ENCODE measurements at places on chromosomes 2 and 18.

- DNase-seq: peak; percentile 73
Measured at GRCh38 chr2:233711312-233712008, 1.2 kb upstream of the UGT1A5 start.

- no peak for DNase-seq
Measured at GRCh38 chr2:154193246-154193645, 321.5 kb downstream of the GALNT13 start.

GRCh38 chr18:77811503-77811902, 561.9 kb downstream of the GALR1 start:
- peak; percentile 44 for DNase-seq

DNA sequence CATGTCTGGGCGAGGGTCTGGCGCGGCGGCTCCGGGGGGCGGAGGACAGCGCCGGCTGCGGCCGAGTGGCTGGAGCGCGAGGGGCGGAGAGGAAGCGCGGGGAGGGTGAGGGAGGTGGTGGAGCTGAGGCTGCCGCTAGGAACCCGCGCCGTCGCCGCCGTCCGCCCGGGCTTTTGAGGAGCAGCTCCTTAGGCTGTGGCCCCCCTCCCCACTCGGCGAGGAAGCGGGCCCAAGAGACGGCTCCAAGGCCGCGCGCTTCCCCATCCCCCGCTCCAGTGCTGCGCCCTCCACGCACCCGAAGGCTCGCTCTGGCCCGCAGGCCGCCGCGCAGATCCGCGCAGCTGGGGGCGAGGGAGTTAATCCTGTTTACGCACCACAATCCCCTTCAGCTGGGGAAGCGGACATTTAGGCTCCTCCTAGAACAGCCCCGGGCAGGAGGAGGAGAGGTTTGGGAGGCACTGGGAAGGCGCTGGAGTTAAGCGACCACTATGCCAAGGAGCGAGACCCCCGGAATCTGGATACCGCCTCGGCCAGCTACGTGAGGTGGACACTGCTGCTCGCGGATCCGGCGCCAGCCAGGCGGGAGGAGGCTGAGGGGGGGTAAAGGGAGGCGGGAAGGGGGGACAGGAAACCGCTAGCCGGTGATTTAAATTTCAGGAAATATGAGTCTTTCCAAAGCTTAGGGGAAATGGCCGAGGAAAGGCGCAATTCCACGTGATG, at the start of gene CNRIP1:
CNRIP1 (minus strand) TSS at position 552 of the 720 bp plus-strand sequence; CDS start at position 3, 549 bp downstream.
- peak; percentile 40 for DNase-seq

DNA sequence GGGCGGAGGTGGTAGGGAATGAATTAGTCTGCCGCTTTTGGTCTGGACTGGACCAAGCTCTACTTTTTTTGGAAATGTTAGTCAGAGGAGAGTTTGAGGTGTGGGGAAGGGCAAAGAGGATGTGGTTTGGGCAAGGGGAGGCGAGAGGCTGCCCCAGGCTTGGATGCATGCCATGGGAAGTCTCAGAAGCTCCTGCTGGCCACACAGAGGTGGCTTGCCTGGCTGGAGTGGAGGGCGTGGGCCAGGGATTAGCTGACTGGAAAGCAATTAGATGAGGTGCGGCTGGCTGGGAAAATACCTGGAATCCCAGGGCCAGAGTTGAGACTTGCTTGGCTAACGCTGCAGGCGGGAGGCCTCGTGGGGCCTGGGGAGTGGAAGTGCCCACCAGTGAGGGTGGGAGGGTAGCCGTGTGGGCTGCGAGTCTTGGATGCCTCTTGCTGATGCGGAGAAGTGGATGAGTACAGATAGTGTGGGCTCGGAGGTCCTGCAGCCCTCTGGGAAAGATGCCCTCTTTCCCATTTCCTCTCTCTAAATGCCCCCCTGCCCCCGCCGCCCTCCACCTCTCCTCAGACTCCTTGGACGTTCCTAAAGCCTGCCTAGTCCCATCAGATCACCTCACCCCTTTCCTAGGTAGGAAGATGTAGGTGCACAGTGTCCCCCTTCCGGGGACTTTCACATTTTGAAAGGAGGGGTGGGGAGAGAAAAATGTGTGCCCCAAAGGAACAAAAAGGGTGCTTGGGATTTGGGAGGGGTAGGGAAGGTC, 117.6 kb downstream of the SMAD7 start:
- DNase-seq: peak; percentile 68

- no peak for DNase-seq
Measured at GRCh38 chr2:12119841-12120240, 373.4 kb downstream of the LPIN1 start.

- no peak for DNase-seq
Measured at GRCh38 chr18:8620845-8621244, 11.6 kb downstream of the RAB12 start.

DNA sequence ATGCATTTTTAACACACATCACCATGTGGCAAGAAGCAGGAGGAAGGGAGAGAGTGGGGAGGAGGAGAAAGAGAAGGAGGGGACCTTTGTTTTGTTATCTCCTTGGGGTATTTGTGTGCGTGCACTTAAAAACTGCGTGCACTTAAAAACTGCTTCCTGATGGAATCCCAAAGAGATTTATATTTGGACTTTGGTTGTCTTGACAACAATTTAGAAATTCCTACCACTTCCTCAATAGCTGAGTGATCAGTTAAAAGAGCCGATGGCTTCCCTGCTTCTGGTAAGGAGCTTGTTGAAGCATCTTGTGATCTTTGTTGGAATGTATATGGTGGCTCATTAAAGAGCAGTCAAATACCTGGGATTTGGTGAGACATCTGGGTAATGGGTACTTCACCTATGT, 4.5 kb downstream of the RAB31 start:
- DNase-seq: no peak

DNA sequence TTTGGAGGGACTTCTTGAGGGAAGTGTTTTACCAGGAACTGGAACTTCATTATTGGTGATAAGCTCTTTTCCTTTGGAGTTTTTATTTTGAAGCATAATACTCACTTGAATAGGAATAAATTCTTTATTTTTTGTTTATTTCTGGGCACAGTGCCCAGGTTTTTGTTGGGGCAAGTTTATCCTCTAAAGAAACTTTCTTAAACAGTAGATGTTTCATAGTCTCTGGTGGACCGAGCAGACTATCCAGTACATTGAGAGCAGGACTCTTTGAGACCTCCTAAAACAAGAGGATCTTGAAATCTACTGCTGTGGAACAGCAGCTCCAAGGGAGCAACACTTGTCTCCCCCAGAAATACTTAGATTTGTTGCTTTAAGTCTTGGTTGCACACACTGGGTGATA, 109.4 kb downstream of the PARD3B start:
- no peak for DNase-seq

GRCh38 chr2:200667413-200667812, 81.6 kb downstream of the AOX1 start:
- DNase-seq: no peak

All from left colon (tissue), 2 donors.